ENCODE measurements at places on chromosomes 3 and 15. TPM values are rescaled to one million over a fixed set of nuclear protein-coding genes. Genes with fewer than 3 reads are reported as not detected.

DNA sequence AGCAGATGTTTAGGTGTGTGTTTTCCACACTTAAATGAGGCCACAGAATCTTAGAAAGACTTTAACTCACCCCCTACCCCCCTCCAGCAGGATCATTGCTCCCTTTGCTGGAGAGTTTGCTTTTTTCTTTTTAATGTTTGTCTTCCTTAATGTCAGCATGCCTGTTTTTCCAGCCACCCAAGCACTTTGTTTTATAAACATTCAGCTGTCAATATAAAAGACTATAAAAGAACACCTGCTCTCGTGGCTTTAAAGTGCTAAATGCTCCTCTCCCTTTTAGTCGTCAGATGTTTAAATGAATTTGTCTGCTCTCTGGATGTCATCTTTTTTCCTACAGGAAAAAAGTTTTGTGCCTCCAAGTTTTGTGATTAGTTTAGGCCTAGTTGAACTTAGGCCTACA, 61.7 kb downstream of the SIDT1 start:
- DNase-seq: no peak

- no peak for DNase-seq
Measured at GRCh38 chr3:124633524-124633923, 96.7 kb upstream of the UMPS start.

- no peak for DNase-seq
Measured at GRCh38 chr3:152097120-152097519, 171.6 kb upstream of the MBNL1 start.

- DNase-seq: no peak
Measured at GRCh38 chr3:160069986-160070385, 81.4 kb downstream of the IL12A start.

- no peak for DNase-seq
Measured at GRCh38 chr3:32743934-32744333, 58.9 kb downstream of the CNOT10 start.

DNA sequence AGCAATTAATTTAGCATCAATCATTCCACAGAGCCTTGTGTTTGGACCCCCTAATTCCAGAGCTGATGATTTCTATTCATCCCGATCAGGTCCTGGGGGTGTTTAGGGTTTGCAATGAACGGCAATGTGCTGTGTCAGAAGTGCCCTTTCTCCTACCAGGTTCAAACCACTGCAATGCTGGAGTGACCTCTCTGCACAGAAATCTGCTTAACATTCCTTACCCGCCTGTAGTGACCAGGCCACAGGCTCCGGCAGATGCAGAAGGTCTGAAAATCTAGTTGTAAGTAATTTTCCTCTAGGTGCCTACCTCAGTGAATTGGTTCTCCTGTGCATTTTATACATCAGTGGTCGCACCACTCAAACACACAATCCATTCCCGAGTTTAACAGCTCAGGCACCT, 725.3 kb upstream of the CFAP20DC start:
- DNase-seq: no peak

TTLL3 gene
- 5.9 TPM for total RNA-seq

GUCA1C gene
- total RNA-seq: not detected

COX17 gene
- 45.5 TPM for total RNA-seq

LZTFL1 gene
- 11.5 TPM for total RNA-seq
